GM20000 (cell line): ENCODE measurements at places on chromosomes 4 and X.
A peak's percentile ranks its signal among the peaks of the same experiment; 100 is the strongest.

DNA sequence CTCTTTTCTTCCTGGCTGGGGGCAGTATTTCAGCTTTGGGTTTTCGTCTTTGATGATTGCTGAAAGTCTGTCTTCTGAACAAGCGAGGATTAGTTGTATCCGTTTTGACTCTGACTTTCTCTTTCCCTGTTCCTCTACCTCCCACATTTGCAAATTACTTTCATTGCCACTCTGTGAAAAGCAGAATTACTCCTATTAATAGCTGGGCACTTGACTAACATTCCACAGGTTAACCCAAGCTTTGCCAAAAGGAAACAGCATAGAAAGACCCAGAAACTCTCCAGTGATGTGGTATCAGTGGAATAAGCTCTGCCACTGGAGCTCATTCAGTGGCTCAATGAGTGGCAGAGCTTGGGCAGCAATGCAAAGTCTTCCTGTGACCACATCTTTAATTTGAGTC is 238.9 kb downstream of the PALLD start:
- no peak for DNase-seq

GRCh38 chr4:46329118-46329976 is 60.6 kb downstream of the GABRA2 start:
- DNase-seq, result peak; percentile 4

GRCh38 chrX:109966246-109966645 is 36.7 kb upstream of the TMEM164 start:
- no peak for DNase-seq

- DNase-seq, result no peak
These were observed 8.9 kb upstream of the HTRA3 start for GRCh38 chr4:8260656-8261111.

DNA sequence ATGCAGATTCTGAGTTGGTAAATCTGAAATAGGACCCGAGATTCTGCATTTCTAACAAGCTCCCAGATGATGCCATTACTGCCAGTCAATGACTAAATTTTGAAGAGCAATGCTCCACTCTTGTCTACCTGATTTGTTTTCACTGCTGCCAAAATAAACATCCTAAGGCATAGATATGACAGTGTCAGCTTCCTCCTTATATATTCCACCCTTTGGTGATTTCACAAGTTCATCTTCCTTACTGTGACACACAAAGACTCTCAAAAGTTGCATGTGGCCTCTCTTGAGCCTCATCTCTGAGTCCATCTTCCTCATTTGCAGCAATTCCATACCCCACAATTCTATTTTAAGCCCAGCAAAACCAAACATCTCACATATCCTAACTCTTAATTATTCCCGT is 110.9 kb downstream of the FBXW7 start:
- no peak for DNase-seq

GRCh38 chr4:150909116-150909515 is 106.0 kb downstream of the LRBA start:
- DNase-seq, result no peak

DNA sequence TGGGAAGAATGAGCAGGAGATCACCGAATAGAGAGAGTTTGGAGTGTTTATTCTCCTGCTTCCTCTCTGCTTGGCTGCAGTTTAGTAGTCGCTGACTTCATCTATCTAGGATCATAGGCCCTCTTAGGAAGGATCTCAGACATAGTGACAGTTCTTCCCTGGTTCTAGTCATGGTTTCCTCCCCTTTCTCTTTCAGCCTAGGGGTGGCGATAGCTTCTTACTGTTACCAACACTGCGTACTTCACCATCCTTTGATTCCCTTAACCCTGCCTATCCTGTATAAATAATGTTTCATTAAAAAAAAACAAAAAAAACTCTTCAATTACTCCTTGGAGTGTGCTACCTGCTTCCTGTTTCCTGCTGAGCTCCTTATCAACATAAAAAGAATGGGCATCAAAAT is 103.8 kb downstream of the DDX53 start:
- DNase-seq, result no peak

- no peak for DNase-seq
These were observed 143.7 kb downstream of the NAA11 start for GRCh38 chr4:79182209-79182608.

DNA sequence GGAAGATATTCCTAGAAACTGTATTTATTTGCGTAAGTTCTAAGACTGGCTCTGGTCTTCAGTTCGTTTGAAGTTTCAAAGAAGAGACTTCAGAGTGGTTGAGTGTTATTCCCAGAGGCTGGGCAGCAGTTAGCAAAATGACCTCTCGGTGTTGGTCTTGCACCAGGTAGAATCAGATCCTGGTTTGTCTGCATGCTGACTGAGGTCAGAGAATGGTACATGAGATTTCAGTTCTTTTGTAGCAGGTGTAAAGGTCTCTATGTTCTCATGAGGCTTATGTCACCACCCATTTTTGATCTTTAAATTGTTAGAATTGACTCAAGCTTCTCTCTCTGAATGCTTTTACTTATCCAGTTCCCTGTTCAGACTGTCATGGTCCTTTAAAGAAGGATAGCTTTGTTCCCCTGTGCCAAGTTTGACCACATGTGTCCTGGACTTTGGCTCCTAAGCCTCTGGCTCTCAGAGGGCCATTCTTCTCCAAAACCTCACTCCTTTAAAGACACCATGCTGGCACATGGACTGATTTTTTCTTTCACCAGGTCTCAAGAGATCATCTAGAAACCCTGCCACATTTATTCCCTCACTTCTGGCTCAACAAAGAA is 355.8 kb upstream of the BOD1L1 start:
- no peak for DNase-seq

- no peak for DNase-seq
These were observed 79.6 kb downstream of the MAPK10 start for GRCh38 chr4:86280246-86280645.

DNA sequence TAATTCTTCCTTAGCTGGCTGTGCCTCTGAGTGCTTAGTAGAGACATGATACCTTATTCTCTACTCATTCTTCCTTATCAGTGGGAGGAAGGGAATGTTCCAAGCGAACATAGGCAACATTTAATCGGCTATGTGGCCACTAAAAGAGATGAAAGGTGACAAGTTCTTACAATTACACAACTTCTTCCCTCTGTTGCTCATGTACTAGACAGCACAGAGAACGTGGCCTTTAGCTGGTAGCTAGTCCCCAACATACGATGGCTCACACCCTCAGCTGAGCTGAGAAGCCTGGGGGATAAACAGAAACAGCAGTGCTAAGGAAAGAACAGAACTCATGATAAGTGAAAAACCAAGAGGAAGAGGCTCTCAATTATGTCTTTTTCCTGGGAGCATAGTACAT is 52.2 kb downstream of the APOO start:
- no peak for DNase-seq

GRCh38 chr4:187235456-187236170 is 512.0 kb upstream of the FAT1 start:
- DNase-seq, result no peak

- no peak for DNase-seq
These were observed 109.7 kb downstream of the SHROOM3 start for GRCh38 chr4:76544725-76545124.

DNA sequence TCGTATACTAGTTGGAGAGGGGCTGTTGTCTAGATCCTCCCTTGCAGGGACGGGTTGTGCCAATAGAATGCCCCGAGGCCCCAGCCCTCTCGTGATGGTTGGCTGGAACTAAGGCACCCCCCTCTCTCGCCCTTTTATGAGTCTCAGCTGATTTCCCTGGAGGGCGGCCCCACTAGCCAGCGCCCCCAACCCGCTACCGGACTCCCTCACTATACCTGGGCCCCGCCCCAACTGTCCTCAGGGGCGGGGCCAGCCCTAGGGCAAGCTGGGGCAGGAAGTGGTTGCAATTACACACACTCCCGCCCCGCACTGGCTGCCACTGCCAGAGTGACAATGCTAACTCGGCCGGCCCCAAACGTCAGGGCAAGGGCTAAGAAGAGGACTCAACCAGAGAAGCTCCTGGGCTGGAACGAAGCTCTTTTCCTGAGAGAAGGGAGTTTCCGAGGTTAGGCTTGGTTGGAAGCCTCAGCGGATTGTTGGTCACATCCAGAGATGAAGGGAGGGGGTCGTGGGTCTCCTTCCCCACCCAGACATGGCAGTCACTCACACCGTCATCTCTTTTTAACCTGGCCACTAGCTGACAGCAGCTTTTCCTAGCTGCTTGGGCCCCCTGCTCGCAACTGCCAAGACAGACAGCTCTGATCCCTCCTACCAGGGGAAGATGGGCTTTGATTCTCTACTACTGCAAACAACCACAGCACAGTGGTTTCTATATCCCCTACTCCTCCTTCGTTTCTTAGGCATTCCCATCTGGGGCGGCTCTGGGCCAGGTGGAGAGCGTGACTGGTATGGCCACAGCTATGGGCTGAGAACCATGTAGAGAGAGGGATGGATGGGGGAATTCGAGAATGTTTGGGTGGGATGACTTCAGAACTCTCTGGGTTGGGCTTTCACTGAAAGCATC is 21.0 kb upstream of the BCORL1 start:
- DNase-seq, result peak; percentile 82

DNA sequence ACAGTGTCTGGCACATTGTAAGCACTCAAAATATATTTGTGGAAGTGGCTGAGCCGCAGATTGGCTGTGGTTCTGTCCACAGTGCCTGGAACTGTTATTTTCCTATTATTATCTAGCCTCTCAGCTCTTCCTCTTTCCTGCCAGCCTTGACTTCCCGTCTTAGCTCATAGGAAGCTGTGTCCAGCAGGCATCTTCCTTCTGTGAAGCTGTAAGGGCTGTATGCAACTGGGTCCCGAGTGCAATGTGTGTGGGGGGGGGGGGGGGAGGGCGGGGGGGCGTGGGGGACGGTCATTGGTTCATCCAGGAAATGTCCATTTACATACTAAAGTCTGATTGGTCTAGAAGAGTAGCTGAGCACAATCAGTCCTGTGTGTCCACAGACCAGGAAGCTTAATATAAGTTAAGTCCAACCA is 210.7 kb downstream of the PDGFRA start:
- no peak for DNase-seq

DNA sequence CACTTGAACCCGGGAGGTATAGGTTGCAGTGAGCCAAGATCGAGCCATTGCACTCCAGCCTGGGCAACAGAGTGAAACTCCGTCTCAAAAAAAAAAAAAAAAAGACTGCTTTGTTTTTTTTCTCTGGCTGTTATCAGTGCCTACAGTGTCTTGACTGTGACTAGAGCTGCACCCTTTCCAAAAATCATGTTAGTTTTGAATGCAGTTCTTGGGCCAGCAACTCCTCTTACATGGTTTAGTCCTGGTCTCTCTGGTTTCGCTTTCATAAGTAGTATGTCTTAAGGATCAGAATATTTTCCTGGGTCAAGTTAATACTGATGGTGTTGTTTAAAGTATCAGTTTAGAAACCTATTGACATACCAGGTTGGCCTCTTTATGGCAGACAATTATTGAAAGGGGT is 34.2 kb upstream of the NALF2 start:
- no peak for DNase-seq

DNA sequence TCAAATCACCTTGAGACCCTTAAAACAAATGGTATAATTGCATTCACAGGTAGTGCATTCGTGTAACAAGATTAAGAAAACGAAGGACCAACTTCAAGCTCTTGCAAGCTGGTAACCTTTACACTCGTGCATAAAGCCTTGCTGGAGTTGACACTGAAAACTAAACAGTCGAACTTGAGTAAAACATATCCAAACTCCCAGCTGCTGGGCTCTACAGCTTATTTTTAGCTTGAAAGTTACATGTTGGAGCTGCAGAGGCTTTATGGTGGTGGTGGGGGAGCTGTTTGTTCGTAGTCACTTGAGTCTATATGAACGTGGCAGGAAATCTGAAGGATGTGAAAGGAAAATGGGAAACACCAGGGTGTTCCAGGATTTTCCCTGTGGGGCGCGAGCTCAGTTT is 2.7 kb upstream of the WDR1 start:
- no peak for DNase-seq

GRCh38 chrX:74779175-74779574 is 146.1 kb downstream of the NEXMIF start:
- peak; percentile 8 for DNase-seq

GRCh38 chrX:50495616-50496015 is 25.0 kb upstream of the DGKK start:
- no peak for DNase-seq

DNA sequence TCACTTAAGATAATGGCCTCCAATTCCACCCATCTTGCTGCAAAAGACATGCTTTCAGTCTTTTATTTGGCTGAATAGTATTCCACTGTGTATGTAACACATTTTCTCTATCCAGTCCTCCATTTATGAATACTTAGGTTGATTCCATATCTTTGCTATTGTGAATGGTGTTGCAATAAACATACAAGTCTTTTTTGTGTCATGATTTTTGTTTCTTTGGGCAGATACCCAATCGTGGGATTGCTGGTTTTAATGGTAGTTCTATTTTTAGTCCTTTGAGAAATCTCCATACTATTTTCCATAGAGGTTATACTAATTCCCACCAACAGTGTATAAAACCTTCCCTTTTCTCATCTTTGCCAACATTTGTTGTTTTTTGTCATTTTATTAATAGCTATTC is 180.9 kb downstream of the SMIM20 start:
- no peak for DNase-seq
